ENCODE measurements at places on chromosomes 5 and 9. TPM values are rescaled to one million over a fixed set of nuclear protein-coding genes. Genes with fewer than 3 reads are reported as not detected.

DNA sequence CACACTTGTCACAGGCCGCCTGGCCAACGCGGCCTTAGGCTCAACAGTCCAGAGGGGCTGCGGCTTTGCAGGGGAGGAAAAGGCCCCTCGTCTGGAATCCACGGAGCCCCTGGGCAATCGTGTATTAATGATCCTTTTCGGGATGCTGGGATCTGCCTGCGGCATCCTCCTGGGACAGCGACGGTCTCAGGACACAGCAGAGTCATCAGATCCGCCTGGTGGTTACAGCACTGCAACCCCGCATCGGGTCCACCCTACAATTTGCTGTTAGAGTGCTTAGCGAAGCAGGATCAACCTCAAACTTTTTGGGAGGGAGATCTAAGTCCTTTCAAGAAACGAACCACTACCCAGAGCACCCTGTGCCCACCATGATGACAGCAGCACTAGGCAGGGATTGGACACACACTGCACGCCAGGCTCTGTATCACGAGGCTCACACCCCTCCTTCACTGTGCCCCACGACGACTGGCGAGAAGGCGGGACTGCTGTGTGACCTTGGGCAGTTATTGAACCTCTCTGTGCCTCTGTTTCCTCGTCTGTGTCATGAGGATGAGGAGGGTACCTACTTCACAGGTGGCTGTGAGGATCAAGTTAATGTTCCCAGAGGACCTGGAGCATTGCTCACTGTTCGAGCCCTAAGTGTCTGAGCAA, 100.4 kb upstream of the COL5A1 start:
- DNase-seq, result no peak

- DNase-seq, result no peak
These were observed 2.3 kb upstream of the SYK start for GRCh38 chr9:90799271-90799852.

GRCh38 chr9:89880161-89880560, 275.3 kb downstream of the GADD45G start:
- DNase-seq, result no peak

DNA sequence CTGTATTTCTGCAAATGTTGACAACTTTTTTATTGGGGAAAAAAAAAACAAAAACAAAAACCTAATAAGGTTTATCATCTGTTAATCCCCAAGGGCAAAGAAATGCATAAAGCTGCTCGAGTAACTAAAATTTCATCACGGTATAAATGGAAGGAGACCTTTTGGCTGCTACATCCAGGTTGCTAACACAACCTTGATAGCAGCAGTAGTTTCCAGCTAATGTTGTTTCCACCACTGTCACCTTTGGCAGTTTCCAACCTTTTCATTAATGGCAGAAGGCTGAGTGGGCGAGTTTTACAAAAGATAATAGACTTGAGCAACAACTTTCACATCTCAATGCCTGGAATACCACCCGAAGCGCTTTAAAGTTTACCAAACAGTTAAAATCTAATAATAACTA, 8.5 kb downstream of the PAIP1 start:
- no peak for DNase-seq

- DNase-seq, result peak; percentile 47
These were observed 36.1 kb downstream of the MRPL36 start for GRCh38 chr5:1763548-1763911.

GRCh38 chr5:153767221-153768188, 271.2 kb downstream of the FAM114A2 start:
- DNase-seq, result no peak

GRCh38 chr5:79396265-79396664, 117.7 kb downstream of the HOMER1 start:
- DNase-seq, result no peak

DNA sequence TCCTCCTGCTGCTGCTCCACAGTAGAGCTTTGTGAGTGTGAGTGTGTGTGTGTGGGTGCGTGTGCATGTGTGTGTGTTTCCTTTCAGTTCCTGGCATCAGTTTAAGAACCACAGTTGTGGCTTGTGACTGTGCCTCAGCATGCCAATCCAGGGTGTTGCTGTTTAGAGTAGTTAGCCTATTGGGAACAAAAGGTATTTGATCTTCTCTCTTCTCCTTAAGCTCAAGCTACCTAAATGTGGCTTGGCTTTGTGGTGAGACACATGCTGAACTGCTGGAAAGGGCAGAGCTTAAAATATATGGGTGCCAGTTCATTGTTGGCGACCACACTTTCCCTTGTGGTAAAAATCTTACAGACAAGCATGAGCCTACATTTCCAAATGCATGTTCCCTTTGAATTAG, 116.6 kb upstream of the BNC2 start:
- no peak for DNase-seq

- DNase-seq, result no peak
These were observed 9.2 kb downstream of the DRD1 start for GRCh38 chr5:175434800-175435199.

DNA sequence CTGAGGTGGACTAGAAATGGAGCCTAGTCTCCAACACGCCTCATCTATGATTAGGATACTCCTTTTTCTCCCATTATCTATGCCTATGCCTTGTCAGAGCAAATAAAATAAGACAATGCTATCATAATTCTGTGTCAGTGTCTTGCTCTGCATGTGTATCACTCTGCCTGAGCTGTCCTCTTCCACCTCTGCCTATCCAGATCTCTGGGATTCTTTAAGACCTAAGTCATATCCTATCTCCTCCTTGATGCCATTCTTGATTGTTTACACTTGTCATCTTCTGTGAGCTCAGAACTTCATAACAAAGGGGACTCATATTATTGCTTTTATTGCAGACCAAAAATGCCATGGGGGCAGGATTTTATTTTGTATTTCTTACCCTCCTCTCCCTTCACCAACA, 351.2 kb upstream of the C9orf72 start:
- no peak for DNase-seq

- DNase-seq, result no peak
These were observed 7.0 kb upstream of the MOCS2 start for GRCh38 chr5:53116597-53116996.

DNA sequence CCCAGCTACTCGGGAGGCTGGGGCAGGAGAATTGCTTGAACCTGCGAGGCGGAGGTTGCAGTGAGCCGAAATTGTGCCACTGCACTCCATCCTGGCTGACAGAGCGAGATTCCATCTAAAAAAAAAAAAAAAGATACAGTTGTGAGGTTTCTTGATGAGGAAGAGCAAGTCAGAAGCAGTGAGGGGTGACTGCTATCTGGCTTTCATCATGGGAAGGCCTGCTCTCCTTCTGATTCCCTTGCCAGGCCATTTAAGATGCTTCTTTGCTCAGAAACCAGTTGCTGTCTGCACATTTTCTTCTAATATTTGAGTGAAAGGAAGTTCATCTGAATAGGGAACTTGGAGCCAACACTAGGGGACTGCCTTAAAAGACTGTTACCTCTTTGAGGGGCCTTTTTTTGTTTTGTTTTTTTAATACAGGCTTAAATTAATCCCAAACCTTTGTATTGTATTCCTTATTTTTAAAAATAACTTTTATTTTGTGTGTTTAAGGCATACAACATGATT, 201.9 kb downstream of the ARHGAP26 start:
- no peak for DNase-seq

DNA sequence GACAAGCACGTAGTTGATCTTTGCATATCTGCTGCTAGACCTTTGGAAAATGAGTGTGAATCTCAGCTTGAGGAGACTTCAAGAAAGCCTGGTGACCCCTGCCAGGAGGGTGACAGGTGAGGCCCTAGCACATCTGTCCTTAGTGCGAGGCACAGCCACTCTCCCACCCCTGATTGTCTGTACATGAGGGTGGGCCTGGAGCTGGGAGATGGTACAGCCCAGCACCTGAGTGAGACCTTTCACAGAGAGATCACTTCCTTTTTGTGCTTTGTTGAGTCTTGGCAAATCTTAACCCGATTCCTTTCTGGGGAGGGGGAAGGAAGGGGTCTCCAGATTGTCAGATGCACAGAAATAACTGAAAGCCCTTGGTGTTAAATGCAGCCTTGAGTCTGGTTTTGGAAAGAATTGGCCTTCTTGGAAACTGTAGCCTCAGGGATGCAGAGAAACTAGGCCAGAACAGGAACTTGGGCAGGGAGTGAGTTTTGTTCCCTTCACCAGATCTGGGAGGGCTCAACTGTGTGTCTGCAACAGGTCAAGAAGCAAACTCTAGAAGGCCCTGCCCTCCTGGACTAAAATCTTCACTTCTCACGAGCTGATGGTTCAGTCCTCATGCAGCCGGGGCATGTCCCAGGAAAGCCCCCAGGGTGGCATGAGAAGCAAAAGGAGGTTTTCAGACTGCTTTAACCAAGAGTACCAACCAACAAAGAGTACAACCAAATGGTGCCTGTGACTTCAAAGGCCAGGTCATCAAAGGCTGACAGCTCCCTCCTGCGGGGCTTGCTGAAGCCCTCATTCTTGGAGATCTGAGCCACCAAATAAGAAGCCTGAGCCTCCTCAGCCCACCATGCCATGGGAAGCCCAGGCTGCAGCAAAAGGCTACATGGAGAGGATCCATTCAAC, 20.8 kb upstream of the SEMA4D start:
- DNase-seq, result no peak

GRCh38 chr5:73135429-73136054, 15.2 kb downstream of the TMEM171 start:
- no peak for DNase-seq

Gene MTAP
- 67.1 TPM for total RNA-seq

Gene PCDHA12
- not detected for total RNA-seq

Measured in activated T-cell treated with anti-CD3 and anti-CD28 coated beads, Interleukin-2, amount 50 U/mL, for 72 hours (primary cell).